NCI-H2081 treated with DMSO at 0.1 percent for 48 hours (cell line): ENCODE measurements at places on chromosomes 1 and 21.
A peak's percentile ranks its signal among the peaks of the same experiment; 100 is the strongest.

DNA sequence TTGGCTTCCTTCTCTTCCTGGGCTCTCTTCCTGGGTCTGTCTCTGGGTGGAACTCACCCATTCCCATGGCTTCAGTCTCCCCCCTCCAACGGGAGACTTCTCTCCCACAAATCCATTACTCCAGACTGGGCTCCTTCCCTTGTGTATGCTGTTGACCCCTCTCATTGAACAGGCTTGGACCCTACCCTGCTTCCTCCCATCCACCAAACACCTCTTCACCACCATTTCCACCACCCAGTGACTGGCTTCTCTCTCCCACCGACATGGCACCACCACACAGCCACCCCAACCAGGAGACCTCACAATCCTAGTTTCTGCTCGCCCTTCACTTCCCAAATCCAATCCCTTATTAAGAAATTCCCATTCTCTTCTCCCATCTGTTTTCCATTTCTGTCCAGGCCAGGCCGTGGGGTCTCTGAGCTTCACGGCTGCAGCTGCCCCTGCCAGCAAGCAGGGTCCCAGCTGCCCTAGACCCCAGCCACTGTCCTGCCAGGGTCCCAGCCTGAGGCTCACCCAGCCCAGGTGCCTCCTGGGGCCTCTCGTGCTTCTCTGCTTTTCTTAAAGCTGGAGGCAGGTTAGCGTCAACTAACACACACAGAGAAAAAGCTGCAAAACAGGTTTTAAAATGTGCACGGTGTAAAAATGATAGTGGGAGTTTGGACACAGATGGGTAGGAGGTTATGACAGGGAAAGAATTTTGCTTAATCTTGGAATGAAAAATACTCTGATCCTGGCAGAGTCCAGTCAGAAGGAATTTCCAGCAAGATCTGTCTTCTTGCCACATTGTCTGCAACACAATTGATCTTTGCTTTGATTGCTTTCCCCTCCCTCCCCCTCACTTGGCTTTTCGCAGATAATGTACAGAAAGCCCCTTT lies 383.8 kb upstream of the VAMP3 start:
- DNase-seq: no peak

- no peak for DNase-seq
Observed at GRCh38 chr1:230507666-230508402, 81.7 kb upstream of the PGBD5 start.

- no peak for DNase-seq
Observed at GRCh38 chr1:234716908-234717375, 107.0 kb upstream of the IRF2BP2 start.

DNA sequence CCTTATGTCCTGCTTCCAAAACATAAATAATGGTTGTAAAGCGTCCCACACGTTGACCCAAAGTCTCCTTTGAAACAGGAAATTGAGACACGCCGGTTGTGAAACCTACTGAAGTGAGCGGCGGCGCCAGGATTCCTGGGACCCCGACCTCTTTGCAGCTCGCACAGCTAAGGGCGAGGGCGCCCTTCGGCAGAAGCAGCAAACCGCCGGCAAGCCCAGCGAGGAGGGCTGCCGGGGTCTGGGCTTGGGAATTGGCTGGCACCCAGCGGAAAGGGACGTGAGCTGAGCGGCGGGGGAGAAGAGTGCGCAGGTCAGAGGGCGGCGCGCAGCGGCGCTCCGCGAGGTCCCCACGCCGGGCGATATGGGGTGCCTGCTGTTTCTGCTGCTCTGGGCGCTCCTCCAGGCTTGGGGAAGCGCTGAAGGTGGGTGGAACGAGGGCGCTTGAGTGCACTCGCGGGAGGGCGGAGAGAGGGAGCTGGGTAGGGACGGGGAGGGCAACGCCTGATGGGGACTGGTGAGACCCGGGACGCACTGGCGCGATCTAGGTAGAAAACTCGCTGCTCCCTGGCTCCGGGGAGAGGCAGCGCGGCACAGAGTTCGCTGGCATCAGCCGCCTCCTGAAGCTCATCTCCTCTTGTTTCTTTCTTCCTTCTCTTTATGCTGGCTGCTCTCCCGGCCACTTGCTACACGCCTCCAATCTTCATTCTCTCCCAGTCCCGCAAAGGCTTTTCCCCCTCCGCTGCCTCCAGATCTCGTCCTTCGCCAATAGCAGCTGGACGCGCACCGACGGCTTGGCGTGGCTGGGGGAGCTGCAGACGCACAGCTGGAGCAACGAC lies at the start of gene CD1D:
CD1D (plus strand) TSS at position 155 of the 836 bp plus-strand sequence; CDS start at position 362, 207 bp downstream.
- no peak for DNase-seq

GRCh38 chr1:93703643-93704042 lies 22.0 kb upstream of the BCAR3 start:
- no peak for DNase-seq

DNA sequence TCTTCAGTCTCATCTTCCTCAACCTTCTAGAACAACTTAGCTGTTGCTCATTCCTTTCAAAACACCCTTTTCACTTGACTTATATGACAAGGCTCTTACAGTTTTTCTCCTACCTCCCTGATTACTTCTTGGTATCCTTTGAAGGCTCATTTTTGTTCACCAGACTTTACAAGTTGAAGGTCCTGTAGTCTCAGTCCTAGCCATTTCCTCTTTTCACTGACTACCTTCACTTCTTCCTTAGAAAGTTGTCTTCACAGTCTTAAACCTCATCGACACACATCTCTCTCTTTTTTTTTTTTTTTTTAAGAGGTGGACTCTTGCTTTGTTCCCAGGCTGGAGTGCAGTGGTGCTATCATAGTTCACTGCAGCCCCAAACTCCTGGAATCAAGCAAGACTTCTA lies 6.6 kb upstream of the TP53BP2 start:
- DNase-seq: no peak

- DNase-seq: no peak
Observed at GRCh38 chr1:231970684-231971083, 344.1 kb downstream of the DISC1 start.

DNA sequence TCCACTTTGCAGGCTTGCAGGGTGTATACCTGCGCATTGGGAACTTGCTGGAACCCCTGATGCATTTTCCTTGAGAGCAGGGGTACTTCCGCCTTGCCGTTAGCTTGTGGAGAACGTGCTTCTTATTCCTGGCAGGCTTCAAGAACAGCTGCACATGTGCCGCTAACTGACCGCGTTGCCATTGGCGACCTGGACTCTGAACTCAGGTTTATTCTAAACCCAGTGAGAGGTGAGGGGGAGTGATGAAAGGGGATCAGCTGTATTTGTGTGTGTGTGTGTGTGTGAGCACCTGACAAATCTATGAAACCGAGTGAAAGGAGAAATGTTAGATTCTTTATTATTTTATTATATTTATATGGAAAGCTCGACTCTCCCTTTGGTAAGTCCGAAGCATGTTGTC lies 128.6 kb downstream of the HUNK start:
- no peak for DNase-seq

- DNase-seq: no peak
Observed at GRCh38 chr1:241411776-241412338, 54.9 kb upstream of the RGS7 start.

DNA sequence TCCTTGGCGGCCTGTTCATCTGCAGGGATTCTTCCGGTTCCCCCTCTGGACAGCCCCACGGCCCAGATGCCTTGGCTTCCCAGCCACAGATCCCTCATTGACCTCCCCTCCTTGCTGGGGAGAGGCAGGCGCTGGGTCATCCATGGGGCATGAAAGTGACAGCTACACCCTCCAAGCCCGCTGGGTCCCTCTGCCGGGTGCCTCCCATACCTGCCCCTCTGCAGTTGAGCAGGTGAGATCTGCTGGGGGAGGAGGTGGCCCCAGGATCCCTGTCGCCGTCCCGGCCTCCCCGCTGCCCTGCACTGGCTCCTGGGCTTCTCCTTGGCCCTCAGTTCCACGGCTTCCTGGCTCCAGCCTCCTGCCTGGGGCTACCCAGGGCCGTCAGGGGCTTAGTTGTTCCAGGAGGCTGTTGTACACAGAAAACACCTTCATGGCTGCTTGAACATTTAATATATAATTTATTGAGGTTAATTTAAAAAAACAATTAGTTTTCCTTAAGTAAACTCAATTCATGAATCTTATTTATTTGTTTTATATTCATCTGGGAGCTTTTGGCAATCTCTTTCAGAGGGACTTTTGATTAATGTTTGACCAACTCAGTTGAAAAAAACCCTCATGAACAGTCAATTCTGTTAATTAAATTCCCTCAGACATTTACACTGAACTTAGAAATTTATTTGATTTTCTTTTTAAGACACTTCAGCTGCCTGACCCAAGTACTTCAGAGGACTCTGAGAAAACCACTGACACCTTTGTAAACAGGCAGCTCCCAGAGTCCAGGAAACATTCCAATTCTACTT lies 67.6 kb upstream of the ABCG1 start:
- DNase-seq: no peak

- peak; percentile 34 for DNase-seq
Observed at GRCh38 chr1:43453442-43454269, at the start of gene HYI. Gene HYI (minus strand): TSS chr1:43453931. CDS start chr1:43453793, 138 bp downstream.

DNA sequence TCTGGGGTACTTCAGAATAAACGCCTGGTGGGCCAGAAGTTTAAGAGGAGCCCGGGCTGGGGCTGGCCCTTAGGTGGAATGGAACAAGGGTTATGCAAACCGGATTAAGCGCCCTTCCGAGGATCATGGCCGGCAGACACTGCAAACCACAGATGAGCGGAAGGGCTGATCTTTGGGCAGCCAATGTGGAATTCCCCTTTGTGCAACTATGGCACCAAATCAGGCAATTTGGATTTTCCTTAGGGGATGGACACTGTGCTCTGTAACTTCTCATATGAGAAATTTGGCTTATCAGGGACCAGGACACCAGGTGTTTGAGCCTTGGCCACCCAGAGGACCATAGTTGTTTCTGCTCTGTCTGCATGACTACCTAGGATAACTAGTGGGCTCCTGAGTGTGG lies 5.7 kb upstream of the IL10 start:
- DNase-seq: no peak
